Left kidney (tissue), 8 donors: ENCODE measurements at places on chromosomes 13 and 19. TPM values are rescaled to one million over a fixed set of nuclear protein-coding genes. Genes with fewer than 3 reads are reported as not detected.
A peak's percentile ranks its signal among the peaks of the same experiment; 100 is the strongest.

KLK2 gene
- polyA plus RNA-seq = 0.27 TPM

THSD8 gene
- 5.4 TPM for polyA plus RNA-seq

PCCA gene
- 64.7 TPM for polyA plus RNA-seq

KIR2DL1 gene
- polyA plus RNA-seq = not detected

WDR88 gene
- polyA plus RNA-seq = 2.0 TPM

DNA sequence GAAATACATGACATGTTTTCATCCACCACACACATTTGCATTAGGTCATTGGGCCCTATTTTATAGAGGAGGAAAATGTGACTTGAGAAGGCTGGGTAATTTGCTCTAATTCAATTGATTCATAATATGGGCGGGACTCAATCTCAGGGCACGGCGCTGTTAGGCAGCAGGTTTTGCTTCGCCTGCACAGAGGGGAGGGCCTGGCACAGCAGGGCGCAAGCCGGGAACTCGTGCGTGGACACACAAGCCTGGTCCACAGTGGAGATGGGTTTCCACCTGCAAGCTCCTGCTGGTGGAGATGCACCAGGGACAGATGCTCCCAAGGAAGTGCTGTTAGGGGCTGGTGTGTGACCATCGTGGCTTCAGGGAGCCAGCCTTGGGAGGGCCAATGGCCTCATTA is 58.4 kb upstream of the MTIF3 start:
- DNase-seq = no peak

DNA sequence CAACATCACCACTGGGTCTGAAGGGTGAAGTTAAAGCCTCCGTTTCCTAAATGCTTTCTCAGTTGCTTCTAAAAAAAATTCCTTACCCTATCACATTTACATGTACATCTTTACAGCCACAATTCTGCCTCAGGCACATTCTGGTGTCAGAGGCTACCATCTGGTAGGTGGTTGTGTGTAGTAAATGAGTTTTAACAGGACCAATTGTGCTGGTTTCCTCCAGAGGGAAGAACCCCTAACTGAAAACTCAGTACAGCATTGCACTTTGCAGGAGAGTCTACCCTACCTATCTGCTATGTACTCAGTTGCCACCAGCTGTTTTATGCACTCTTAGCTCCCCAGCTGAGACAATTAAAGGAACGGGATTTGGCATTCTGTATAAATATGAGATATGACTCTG is 1576.5 kb downstream of the PCDH9 start:
- no peak for DNase-seq

DNA sequence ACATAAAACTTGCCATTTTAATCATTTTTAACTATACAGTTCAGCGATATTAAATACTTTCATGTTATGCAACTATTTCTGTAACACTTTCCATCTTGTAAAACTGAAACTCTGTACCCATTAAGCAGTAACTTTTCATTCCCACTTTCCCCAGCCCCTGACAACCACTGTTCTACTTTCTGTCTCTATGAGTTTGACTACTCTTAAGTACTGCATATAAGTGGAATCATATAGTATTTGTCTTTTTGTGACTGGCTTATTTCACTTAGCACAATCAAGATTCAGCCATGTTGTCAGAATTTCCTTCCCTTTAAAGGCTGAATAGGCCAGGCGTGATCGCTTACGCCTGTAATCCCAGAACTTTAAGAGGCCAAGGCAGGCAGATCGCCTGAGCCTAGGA is 56.2 kb downstream of the ARHGAP35 start:
- no peak for DNase-seq

DNA sequence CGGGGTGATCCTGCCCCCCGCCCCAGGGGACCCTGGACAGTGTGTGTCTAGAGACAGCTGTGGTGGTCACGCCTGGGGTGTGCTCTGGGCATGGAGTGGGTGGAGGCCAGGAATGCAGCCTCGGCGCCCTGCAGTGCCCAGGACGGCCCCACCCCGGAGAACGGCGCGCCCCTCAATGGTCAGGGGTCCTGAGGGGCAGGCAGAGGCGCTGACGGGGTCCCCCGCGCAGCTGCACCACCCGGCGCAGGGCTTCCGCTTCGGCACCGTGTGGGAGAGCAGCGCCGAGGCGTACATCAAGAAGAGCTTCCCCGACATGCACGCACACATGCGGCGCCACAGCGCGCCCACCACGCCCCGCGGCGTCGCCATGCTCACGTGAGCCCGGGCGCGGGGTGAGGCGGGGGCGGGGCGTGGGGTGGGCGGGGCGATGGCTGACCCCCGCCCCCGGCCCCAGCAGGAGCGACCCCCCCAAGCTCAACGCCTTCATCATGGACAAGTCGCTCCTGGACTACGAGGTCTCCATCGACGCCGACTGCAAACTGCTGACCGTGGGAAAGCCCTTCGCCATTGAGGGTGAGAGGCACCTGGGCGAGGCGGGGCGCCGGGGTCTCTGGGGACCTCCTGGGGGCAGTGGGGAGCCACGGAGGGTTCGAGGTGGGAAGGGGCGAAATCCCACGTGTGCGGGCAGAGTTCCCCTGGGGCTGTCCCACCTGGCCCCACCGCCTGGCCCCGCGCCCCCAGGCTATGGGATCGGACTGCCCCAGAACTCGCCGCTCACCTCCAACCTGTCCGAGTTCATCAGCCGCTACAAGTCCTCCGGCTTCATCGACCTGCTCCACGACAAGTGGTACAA is 7.4 kb downstream of the GRIN3B start:
- no peak for DNase-seq

- DNase-seq = peak; percentile 32
Observed at GRCh38 chr13:51453959-51454703, 1.3 kb upstream of the INTS6 start.

DNA sequence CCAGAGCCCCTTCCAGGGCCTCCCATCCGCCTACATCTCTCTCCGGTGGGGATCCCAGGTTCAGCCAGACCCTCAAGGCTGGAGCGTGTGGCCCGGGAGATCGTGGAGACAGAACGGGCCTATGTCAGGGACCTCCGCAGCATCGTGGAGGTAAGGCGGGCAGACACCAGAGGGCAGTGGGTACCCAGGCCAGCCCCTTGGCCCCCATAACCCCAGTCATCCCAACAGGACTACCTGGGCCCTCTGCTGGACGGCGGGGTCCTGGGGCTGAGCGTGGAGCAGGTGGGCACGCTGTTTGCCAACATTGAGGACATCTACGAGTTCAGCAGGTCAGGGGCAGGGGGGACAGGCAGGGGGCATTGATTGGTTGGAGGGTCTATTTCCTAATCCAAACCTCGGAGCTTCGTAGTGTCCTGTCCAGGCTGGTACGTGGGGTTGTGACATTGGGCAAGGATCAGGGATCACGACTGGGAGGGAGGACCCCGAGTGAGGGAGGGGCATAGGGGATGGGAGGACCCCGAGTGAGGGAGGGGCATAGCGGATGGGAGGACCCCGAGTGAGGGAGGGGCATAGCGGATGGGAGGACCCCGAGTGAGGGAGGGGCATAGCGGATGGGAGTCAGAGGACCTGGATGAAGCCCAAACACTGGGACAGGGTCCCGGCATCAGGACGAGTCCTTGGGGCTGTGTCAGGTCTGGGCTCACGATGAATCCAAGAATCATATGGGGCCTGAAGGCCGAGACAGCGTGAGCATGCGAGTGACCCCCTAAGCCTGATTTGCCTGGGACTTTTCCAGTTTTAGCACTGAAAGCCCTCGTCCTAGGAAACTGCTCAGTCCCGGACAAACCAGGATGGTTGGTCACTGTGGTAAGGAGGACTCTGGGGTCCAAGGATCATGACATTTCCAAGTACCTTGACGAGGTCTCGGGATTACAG is 2.9 kb downstream of the PLEKHG2 start:
- DNase-seq = no peak

GRCh38 chr13:84405286-84405685 is 523.0 kb upstream of the SLITRK1 start:
- no peak for DNase-seq

GRCh38 chr13:46951516-46951915 is 54.7 kb upstream of the HTR2A start:
- no peak for DNase-seq

- no peak for DNase-seq
Observed at GRCh38 chr13:50742353-50742752, 101.1 kb downstream of the DLEU7 start.

DNA sequence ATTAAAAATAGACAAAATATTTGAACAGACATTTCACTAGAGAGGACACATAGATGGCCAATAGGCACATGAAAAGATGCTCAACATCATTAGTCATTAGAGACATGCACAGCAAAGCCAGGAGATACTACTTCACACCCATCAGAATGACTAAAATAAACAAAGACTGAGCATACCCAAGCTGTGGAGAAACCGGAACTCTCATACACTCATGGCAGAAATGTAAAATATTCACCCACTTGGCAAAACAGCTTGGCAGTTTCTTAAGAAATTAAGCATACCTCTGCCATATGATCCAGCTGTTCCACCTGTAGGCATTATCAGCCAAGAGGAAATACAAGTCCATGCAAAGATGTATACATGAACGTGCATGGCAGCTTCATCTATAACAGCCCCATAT is 213.4 kb downstream of the TSHZ3 start:
- DNase-seq = no peak

GRCh38 chr13:39777021-39777420 is 121.6 kb downstream of the COG6 start:
- DNase-seq = no peak

DNA sequence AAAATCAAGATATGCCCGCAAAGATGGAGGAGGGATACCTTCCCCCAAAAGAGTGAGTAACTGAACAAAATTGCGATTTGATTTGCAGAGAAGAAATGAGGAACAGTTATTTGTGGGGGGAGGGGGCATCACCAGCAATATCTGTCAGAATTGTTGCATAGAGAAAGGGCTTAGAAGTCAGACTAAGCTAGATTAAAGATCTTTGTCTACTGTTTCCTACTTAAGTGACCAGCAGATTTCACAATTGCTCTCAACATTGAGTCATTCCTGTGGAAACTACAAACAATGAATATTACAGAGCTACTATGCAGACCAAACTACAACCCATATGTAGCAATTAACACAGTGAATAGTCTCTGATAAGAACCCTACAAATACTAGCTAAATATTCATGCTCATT is 27.4 kb downstream of the FPR3 start:
- no peak for DNase-seq
